Stimulated activated CD8-positive, alpha-beta memory T cell treated with anti-CD3 and anti-CD28 coated beads, Interleukin-15, amount 100 ng/mL, for 24 hours (primary cell): ENCODE measurements at places on chromosomes 7 and 10.

DNA sequence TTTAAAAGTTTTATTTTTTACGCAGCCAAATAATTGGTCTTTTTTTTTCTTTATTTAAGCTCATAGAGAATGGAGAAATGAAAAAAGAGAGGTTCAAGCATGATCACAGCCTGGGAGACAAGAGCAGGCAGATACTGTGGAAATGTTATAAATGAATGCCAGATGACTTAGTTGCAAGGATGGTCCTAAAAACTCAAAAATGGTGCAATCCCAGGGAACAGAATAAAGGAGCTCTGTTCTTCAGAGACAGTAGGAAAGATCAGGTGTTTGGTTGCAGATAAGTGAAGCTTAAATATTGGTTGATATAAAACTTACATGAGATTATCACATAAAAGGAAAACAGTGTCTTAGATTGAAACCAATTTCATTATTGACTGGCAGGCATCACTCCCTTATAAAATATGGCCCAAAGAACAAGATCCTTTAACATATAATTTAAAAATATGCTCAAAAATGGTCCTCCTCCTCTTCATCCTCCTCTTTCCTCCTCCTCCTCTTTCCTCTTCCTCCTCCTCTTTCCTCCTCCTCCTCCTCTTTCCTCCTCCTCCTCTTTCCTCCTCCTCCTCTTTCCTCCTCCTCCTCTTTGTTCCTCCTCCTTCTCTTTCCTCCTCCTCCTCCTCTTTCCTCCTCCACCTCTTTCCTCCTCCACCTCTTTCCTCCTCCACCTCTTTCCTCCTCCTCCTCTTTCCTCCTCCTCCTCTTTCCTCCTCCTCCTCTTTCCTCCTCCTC, 18.6 kb downstream of the GNAT3 start:
- no peak for DNase-seq

- no peak for DNase-seq
Measured at GRCh38 chr10:93378997-93379730, 103.0 kb downstream of the MYOF start.

DNA sequence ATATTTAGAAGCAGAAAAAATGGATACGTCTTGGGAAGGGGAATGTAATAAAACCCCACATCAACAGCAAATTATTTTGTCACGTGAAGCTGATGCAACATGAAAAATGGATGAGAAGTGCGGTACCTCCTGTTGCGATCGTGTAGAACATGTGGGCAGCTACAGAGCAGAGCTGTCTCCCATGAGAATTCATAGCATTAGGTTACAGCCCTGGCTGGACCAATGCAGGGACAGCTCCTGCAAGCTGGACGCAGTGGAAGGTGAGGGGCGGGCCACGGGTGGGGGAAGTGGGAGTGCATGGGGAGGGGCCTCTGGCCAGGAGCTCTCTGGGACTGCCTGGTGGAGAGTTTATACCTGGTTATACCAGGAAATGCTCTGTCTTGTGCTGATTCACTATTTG, 120.3 kb downstream of the GATA3 start:
- DNase-seq = no peak

DNA sequence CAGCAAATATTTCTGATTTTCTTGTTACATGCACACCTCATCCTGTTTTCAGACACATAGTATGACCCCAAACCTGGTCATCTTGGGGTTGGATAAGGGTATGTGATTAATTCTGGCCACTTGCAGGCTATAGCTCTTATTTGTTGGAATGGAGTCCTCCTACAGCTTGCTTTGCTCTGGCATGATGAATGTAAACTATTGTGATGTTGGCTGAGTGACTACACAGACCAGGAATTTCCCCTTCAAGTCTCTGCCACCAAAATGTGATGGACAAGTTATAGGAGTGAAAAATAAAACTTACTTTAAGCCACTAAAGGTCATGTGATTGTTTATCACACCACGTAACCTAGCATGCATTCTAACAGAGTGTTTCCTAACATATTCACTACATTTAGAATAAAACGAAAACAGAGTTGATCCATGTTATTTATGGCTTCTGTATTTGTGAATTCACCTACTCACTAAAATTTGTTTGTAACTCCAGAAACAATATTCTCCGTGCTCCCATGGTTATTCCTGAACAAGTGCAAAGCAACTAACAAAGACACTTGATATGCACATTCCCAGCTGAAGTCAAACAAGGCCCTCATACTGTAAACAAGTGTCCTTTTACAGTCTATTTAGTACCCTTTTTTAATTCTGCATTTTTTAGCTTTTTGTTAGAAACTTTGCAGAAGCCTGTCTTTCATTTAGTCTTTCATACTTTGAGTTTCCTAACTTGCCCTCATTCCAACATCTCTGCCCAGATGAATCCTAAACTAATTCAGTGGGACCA, 599.2 kb upstream of the PCDH15 start:
- DNase-seq = no peak

DNA sequence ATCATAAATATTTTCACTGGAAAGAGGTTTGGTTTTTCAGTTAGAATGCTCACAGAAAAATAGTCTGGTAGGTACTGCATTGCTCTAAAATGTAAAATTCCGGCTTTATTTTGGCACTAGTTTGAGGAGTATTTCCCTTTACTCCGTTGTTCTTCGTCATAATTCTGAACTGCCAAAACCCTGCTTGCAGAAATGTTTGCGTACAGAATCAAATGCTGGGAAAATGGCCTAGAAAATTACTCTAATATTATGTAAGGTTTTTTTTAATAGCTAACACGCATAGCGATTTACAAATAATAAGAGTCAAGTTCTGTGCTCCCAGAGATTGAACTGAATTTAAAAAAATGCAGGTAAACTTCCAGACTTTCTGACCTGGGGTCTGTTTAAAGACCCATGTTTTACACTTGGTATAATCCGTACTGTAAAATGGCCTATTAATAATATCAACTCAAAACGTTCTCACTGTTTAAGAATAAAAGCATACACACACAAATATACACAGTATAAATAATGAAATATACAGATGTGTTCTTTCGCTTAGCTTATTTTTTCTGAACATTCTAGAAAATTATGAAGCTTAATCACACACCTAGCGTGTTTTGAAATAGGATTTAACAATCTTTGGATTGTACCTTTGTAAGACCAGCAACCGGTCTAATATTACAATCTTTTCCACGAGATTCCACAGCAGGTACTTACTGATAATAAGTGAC, 23.5 kb upstream of the ANLN start:
- DNase-seq = no peak

GRCh38 chr10:118958984-118959925, 70.3 kb upstream of the NANOS1 start:
- no peak for DNase-seq

GRCh38 chr10:22345301-22346095, at the start of gene SPAG6:
TSS of gene SPAG6 (plus strand) at chr10:22345496. CDS start at chr10:22345612, 116 bp downstream.
- DNase-seq = no peak

DNA sequence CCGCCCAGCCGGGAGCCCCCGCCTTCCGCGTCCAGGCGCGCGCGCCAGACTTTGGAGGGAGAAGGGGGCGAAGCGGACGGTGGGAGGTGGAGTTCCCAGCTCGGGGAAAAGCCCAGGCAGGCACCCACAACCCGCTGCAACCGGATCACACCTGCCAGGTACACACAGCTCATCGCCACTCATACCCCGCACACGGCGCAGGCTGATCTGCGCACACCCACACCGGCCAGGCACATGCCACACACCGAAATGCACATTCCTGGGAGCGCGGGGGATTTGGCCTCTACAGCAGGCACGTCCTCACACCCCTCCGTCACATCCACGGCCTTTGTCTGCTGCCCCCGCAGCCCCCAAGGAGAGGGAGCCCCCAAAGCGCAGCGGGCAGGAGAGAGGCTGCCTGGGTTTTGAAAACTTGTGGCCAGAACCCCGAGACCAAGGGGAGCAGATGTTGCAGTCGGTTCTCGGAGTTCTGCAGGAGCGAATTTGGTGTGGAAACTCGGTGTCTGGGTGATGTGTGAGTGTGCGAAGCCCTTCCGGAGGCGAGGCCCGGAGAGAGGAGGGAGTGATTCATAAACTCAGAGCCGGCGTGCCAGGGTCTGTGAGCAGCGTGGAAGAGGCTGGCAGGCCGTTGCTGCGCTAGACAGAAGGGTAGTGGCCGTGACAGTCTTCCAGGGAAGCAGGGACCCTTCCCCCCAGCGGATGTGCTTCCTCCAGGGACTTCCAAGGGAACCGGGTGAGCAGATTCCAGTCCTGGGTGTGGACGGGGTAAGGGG, 734 bp downstream of the CHST3 start:
- no peak for DNase-seq

DNA sequence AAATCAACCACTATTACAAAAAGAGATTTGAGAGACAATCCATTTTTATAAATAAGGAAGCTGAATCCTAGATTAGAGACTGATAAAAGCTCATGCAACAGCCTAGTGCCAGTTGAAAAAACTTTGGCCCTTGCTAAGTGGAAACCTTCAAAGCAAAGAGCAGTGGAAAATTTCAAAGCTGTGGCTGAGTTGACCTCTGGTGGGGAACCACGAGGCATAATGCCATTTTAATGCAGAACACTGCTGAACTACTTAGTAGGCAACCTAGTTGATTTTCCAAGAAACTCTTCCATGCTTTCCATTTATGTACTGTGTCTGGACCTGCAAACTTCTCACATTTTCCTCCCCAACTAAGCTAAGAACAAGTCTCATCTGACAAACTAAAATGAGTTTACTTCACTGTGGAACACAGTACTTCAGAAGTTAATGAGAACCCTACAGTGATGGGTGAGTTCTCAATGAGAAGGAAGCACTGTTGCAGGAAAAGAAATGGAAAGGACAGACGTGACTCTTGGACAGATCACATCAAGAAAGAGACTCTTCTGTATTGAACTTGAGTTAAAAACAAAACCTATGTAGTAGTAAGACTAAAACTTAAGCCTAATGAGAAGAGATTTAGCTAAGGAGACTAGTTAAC, 19.5 kb downstream of the FZD9 start:
- no peak for DNase-seq

DNA sequence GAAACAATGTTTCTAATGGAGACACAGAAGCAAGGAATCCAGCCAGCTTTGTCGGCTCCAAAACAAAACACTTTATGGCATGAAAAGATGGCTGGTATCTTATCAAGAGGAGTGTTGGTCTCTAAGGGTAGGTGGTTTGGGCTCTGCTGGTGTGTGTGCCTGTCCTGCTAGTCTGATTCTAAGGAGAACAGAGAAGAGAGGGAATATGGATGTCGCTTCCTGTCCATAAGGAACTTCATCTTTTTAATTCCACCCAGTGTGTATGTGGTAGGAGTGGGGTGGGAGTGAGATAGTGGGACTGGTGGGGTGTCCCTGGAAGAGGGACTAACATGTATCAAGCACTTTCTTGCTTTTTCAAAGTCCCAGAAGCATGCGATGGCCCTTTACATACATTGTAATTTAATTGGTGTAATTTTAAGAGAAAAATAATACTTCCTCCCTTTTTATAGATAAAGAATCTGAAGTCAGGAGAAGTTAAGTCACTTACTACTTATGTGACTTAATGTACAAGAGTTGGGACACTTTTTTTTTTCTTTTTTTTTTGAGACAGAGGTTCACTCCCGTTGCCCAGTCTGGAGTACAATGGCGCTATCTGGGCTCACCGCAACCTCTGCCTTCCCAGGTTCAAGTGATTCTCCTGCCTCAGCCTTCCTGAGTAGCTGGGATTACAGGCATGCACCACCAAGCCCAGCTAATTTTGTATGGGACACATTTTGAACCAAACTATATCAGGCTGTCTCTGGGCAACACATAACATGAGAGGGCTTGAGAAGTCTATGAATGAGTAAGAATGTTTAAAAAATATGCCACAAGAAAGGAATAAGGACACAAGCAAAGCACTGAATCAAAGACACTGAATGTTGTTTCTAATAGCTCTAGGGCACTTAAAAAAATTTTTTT, 18.8 kb downstream of the NT5C3A start:
- DNase-seq = no peak

GRCh38 chr10:119421891-119422681, 120.4 kb downstream of the RGS10 start:
- no peak for DNase-seq

DNA sequence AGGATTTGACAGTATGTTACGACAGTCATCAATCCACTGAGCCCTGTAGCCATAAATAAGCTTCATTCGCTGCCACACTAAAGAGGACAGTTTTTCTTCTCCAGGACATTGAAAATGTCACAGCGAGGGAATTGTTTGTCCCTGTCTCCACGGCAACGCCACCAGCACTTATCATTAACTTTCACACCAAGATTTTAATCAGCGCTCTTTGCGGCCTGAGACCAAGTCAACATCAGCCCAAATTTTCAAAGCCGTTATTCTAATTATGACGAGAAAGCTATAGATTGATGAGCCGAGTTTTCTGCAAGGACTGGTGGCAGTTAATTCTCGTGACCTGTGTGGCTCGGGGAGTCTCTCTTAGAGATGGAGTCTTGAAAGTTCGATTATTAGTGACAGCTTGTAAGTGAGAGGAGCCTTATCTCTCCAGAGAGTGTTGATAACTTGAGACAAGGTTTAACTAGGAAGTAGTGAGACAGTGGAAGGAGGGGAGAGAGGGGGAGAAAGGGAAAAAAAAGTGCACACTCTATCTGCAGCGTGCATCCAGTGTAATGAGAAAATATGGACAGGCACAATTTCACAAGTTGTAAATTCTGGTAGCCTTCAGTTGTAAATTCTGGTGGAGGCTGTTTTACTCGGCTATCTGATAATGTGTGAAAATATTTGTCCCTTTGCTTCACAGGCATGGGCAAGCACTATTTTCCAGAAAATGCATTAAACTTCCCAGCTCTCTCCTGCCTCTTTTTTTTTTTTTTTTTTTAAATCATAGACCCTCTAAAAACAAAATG, 473.3 kb downstream of the LRMDA start:
- no peak for DNase-seq

GRCh38 chr7:16667355-16667754, 21.4 kb downstream of the BZW2 start:
- no peak for DNase-seq

DNA sequence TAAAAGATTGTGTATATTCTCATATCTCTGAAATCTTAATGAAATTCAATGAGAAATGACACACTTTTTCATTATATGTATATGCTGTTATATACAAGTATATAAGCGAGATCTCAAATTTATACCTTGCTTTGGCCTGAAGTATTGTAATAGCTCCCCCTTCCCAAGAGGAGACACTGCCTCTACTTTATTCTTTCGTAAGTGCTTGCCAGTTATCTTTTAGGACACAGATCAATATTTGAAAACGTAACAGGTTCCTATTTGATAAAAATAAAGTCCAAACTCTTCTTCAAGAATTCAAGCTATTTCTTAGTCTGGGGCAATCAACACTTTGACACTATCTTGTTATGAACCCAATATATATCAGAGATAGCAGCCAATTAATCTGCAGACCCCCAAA, 24.9 kb downstream of the WASL start:
- DNase-seq = no peak

DNA sequence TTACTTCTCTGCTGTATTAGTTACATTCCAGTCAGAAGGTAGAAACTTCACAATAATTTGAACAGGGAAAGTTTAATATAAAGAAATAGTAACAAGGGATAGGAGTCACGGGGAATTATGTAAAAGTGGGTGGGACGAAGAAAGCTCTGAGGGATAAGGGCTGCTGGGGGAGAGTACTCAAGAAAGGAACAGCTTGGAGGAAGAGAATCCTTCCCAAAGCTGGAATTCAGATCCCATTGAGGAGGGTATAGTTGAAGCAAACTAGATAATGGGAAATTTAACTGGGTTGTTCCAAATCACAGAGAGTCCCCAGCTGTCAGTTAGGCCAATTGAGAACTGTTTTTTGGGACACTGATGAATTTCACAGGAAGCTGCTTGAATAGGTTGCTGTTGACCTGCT, 53.2 kb upstream of the MACC1 start:
- no peak for DNase-seq
